ENCODE measurements at places on chromosomes 6 and 20.
A peak's percentile ranks its signal among the peaks of the same experiment; 100 is the strongest.

DNA sequence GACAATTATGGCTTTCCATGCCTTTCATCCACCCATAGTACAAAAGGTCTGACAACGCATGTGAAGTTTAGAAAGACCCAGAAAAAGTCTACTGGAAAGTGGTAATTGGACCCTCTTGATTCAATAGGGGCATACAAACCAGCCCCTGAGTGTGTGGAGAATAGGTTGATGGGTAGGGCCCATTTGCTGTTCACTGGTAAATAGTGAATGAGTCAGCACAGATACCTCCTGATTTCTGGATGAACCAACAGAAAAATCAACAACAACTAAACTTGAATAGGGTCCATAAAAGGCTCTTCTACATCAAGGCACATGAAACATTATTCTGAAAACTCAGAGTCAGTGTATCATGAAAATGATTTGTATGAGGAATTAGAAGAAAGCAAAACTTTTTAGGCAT, 235.4 kb upstream of the SLC35B3 start:
- DNase-seq = no peak

- DNase-seq = no peak
Observed at GRCh38 chr6:110980648-110981047, 1.2 kb upstream of the RPF2 start.

GRCh38 chr6:24743265-24743943, 24.4 kb upstream of the C6orf62 start:
- peak; percentile 17 for DNase-seq

DNA sequence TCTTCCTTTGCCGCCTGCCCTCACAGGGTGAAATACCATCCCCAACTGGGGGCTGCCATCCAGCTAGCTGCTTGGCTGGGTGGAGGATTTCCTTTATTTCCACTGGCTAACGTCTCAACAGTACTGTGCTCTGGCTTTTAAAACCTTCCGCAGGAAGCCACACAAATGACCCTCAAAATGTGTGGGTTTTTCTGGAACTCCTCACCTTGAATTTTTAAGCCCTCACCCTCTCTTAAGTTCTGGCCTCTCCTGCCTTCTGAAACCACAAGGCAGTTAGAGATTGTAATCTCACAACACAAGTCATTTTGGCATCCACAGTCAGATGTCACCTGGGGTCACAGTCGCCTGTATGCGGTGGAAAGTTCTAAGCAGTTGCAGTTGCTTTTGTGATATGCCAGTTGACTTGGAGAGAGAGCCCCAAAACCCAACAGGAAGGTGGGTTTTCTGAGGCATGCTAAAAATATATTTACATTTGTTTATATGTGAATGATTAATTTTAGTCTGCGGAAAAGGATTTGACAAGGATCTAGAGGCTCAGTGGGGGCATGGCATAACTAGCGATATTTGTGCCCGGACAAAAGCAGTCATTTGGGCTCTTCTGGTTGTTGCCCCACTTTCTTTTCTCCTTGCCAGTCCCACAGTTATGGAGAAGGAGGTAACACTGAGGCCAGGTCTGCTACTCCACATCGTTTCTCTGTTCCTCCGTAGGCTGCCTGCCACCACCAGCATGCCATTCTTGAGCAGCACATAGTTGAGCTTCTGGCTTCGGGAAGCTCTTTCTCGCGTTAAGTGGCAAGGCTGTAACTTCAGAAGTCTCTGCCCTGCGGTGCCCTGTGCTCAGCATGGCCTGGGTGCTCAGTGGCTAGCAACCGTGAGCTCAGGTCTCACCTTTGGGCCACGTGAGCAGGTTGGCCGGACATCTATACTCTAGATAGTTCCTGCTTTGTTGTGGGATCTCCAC, 335.3 kb downstream of the CD83 start:
- DNase-seq = no peak

DNA sequence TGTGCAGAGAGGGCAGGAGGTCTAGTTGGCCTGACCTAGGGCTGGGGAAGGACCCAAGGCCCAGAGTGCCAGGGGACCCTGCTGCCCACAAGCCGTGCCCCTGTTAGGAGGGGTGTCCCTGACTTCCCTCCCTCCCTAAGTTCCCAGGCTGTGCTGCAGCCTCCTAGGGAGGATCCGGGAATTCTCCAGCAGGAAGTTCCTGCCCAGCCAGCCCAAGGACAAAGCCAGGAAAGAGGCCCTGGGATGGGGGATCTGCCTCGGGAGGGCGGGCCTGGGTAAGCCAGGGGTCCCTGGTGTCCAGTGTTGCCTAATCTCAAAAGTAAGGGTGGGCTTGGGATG, 9.3 kb upstream of the BAK1 start:
- DNase-seq = no peak

GRCh38 chr6:100121854-100122609, 128.0 kb upstream of the MCHR2 start:
- no peak for DNase-seq

DNA sequence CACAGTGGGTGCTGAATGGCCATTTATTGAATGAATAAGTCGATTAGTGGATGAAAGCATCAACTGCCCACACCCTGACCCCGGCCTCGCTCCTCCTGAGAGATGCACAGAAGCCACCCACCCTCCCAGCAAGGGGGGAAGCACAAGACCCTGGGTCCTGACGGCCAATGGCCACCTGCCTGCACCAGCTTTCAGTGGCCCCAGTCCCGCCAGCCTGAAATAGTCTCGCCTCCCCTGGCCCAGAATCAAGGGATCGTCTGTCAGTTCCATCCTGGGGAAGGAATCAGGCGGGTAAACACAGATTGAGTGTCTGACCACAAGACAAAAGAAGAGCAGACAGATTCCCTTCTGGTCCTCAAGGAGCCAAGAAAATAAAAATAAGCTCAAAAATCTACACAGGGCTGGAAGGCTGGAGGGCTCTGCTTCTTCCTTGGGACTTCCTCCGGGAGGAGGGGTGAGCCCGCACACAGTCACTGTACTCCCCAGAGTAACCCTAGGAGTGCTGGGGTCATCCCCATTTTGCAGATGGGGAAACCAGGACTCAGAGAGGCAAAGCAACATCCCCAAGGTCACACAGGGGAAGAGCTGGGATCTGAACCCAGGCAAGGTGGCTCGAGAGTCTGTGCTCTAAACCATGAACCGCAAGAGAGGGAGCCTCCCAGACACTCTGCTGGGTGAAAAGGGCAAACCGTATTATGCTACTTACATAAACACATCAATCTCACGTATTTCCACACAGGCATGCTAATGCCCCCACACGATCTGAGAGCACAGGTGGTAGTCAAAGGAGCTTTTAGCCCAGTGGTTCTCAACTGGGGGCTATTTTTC, 7.8 kb downstream of the PREX1 start:
- DNase-seq = no peak

GRCh38 chr6:159762681-159763293, 942 bp downstream of the ACAT2 start:
- DNase-seq = peak; percentile 5

DNA sequence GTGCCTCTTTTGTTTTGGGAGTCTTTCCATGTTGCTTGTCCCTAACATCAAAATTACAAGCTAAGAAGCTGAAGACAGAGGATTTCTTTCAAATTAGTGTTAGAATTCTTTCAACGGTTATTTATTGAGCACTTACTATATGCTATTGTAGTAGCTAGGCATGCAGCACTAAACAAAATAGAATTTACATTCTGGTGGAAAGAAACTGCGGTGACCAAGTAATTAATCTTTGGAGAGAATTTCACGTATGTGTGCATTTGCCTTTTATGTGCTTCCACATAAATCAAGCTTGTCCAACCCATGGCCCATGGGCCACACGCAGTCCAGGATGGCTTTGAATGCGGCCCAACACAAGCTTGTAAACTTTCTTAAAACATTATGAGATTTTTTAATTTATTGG, 33.0 kb upstream of the DUSP22 start:
- no peak for DNase-seq

- DNase-seq = no peak
Observed at GRCh38 chr6:129608886-129609537, 101.0 kb downstream of the ARHGAP18 start.

GRCh38 chr6:151054306-151054705, 185.5 kb upstream of the AKAP12 start:
- no peak for DNase-seq

GRCh38 chr6:86118271-86118670, 475.6 kb upstream of the SYNCRIP start:
- no peak for DNase-seq

All from iPS-NIHi11 (cell line).